ENCODE measurements at places on chromosomes 1 and 21.

GRCh38 chr1:14486401-14487201 is 111.9 kb upstream of the KAZN start:
- DNase-seq = no peak

GRCh38 chr1:232226197-232226712 is 403.7 kb downstream of the SIPA1L2 start:
- peak; percentile 82 for DNase-seq

- DNase-seq = no peak
Measured at GRCh38 chr1:10979483-10979920, 33.0 kb upstream of the TARDBP start.

DNA sequence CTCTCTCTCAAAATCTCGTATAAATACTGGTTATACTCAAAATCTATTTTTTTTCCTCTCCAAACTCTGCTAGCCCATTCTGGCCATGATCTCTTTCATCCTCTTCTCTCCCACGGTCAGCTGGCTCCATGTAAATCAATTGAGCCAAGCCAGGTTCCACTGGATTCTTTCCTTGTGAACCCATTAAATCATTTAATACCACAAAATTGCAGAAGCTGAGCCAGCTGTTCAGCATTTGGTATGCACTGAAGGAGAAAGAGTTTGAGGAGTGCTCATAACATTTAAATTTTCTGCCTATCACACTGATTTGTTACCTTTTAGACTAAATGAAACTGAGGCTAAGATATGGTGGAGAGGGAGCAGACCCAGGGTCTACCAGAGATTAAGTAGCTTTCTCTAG is 29.1 kb upstream of the TADA1 start:
- no peak for DNase-seq

- DNase-seq = no peak
Measured at GRCh38 chr1:153933955-153934354, 11.2 kb upstream of the GATAD2B start.

DNA sequence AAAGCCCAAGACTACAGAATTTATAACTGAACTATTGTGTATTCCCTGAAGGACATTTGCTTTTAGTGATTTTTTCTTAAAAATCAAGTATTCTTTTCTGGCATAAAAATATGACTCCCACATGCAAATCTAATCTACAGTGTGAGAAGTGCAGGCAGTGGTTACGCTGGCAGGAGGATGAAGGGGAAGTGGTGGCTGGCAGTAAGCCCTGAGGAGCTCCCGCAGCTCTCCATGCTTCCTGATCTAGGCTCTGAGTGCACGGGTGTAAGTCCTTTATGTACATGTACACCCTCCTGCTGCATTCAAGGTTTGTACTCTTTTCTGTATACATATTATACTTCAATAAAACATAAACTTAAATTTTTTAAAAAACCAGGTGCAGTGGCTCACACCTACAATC is 67.5 kb upstream of the PRDX6 start:
- no peak for DNase-seq

GRCh38 chr1:205575294-205575885 is 56.4 kb downstream of the ELK4 start:
- DNase-seq = no peak

- DNase-seq = no peak
Measured at GRCh38 chr1:59014827-59015226, 231.0 kb upstream of the JUN start.

DNA sequence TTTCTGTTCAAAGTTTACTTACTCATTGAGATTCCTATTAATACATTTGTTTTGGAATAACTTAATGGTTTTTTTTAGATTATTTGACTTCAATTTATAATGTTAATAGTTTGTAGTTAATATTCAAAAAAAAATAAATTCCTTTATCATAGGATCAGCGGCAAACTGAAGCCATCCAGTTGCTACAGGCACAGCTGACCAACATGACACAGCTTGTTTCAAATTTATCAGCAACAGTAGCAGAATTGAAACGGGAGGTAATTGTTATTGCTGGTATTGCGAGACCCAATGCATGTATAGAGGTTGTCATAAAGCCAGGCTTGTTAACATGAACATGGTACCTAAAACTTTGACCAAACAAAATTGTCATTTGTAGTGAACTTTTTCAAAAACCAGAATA is 59.0 kb upstream of the FASLG start:
- DNase-seq = no peak

DNA sequence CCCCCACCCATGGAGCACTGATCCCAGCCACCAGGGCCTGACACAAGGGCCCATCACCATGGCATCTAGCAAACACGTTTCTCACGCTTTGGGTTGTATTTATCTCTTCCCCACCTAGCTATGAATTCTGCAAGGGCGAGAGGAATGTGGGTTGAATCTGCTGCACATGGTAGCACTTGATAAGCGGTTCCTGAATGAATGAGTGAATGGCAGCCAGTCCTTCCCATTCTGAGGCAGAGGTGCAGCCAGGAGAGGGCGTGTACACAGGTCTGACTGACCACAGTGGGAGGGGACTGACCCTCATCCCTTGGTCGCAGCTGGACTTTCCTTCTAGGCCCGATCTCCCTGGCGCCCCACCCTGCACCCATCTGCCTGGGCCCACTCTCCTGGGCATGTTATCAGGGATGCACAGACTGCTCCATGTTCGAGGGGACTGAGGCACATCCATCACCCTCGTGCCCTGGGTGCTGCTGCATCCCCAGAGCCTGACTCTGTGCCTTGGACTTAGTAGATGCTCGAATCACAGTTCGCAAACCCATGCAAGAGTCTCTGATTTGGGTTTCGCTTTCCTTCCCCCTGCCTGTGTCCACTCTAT is 1.0 kb downstream of the RD3 start:
- DNase-seq = no peak

DNA sequence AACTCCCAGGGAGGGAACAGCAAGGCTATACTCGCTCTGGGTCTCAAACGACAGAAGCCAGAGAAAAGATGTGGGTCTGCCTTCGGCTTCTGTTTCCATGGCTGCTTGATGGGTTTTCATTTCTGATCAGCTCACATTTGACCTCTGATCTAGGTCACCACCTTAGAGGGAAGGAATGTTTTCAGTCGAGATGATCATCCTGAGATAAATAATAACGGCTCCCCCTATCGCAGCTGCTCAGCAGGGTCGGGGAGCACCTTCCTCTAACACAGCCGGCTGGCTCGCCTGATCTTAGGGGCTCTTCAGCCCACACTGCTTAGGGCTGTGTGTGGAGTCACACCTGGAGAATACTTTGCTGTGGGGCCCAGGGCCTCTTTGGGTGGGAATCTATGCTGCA is 53.1 kb upstream of the ZNF648 start:
- DNase-seq = no peak

DNA sequence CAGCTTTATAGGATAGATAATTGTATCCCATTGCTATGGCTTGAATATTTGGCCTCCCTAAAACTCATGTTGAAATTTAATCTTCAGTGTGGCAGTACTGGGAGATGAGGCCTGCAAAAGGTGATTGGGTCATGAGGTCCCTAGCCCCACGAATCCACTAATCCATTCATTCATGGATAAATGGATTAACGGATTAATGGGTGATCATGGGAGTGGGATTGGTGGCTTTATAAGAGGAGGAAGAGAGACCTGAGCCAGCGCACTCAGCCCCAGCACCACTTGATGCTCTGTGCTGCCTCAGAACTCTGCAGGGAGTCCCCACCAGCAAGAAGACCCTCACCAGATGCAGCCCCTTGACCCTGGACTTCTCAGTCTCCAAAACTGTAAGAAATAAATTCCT is 32.0 kb downstream of the S100A6 start:
- no peak for DNase-seq

GRCh38 chr1:231866392-231867331 is 240.1 kb downstream of the DISC1 start:
- DNase-seq = peak; percentile 54

DNA sequence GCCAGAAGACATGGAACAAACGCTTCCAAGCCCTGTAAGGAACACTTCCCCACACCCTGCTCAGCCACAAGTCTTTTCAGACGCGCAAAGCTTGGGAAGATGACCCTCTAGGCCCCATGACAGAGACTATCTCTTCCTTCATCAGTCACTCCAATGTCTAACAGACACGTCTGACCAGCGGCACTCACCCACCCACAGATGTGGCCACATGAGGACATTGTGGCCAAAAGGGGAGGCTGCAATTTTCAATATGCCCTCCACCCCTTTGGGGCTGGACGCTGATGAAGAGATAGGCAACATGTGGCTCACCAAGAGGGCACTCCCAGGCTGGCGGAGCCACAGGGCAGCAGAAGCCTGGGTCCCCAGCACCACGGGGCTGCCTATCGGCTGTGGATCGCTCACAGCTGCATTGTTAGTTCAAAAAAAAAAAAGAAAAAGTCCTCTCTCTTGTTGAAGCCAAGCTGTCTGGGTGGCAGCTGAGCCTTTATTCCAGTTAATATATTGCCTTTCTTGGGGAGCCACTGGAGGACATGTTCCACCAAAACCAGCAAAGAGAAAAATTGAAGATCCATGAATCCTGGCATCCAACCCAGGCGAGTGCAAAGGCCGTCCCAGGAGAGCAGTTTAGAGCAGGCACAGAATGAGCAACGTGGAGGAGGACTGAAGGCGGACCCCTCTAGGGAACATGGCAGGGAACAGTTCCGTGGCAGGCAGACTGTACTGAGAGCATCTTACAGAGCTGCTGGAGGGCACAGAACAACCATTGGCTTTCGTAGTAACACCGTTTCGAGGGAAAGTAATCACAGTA is 52.7 kb upstream of the GPR153 start:
- DNase-seq = no peak

DNA sequence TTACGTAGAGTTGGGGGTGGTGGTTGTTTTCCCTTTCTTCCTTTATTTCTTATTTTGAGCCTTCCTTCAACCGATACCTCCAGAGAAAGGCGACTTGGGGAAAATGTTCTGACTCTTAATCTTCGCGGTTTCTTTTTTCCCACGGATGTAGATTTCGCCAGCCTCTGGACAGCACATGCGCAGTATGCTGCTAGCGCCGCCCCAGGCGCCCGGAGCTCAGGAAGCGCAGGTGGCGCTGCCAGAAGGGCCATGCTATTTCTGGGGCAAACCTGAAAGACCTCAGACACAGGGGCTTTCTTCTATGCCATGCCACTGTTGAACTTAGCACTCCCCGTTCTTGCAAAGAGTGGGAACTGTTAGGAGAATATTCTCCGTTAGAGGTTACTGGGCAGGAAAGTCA is 392.1 kb downstream of the KIF26B start:
- DNase-seq = no peak

GRCh38 chr1:38102636-38103035 is 56.0 kb upstream of the POU3F1 start:
- DNase-seq = peak; percentile 42

DNA sequence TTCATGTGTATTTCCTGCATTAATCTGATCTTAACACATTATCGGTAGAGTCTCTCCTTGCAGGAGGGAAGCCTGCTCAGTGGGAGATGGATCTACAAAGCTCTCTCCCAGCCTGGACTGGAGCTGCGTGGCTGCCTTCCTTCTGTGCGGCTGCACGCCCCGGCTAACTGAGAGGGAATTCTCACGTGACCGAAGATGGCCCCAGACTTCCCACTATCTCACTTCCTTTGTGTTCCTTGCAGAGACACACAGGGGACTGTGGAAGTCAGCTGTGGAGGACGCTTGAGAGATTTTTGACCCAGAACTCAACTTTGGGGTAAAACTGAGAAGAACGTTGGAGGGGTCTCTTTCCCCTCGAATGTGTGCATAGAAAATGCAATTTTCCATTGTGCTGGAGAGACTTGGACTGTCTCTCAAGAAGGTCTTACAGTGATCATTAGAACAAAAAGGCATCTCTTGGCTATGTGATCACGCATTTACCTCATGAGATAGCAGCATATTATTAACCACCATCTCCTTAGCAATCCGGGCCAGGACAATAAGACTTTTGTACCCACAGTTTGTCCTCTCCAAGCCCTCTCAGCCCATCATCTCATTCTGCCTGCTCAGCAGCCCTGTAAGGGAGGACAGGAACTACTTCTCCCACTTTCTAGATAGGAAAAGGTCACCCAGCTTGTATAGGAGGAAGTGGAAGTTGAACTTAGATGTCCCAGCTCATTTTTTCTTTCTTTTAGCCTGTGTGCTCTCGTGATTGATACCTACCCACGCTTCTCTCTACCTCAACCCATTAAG is 49.3 kb upstream of the TARBP1 start:
- DNase-seq = peak; percentile 34

- DNase-seq = no peak
Measured at GRCh38 chr1:11722538-11722937, 13.4 kb upstream of the AGTRAP start.

GRCh38 chr21:43884012-43884860 is 19.2 kb downstream of the AGPAT3 start:
- peak; percentile 60 for DNase-seq

GRCh38 chr1:244074559-244075171 is 23.6 kb downstream of the ZBTB18 start:
- DNase-seq = no peak

GRCh38 chr1:5938101-5938646 is 54.1 kb downstream of the NPHP4 start:
- DNase-seq = no peak

DNA sequence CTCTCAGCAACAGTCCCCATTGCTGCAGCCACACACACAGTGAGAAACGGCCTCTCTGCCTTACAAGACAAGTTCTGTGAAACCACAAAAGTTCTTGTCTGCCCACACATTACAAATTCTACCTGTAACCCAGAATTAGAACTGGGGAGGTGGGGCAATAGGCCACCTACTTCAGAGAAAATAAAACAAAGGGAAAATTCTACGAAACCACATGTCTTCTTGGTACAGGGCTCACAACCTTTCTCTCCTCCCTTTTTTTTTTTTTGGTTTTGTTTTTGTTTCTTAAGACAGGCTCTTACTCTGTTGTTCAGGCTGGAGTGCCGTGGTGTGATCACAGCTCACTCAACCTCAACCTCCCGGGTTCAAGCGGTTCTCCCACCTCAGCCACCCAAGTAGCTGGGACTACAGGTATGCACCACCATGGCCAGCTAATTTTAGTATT is 30.2 kb downstream of the LPAR3 start:
- no peak for DNase-seq

DNA sequence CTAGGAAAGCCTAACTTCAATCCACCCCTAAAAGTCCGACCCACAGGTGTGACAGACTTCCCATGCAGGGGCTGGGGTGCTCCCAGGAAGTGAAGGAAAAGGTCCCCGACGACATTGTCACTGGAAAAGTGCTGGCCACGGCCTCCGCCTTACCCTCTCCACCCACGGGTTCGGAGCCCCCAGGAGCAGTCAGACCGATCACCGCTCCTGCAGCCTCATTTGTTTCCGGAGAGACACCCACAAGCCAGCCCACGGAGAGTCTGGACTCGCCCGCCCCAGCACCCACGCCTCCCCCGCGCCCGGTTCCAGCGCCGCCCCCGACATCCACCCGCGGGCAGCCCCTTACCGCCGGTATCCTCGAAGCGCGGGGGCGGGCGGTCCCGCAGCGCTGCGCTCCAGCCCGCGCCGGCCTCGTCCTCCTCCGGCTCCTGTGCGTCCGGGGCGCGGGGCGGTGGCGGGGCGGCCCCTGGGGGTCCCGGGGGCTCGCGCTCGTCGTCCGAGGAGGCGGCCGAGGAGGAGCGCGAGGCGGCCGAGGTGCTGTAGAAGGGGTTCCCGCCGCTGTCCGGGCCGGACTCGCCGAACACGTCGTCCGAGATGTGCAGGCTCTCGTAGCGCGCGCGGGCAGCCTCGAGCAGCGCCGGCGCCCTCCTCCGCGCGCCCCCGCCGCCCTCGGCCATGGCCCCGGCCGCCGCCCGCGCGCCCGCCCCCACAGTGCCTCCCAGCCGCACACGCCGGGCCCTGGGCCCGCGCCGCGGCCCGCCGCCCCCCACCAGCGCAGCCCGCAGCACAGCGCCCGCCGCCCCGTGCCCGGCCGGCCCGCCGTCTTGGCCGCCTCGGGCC is 660 bp downstream of the PGBD5 start:
- peak; percentile 44 for DNase-seq
